ENCODE measurements at places on chromosomes 6 and 20. TPM values are rescaled to one million over a fixed set of nuclear protein-coding genes. Genes with fewer than 3 reads are reported as not detected.

DNA sequence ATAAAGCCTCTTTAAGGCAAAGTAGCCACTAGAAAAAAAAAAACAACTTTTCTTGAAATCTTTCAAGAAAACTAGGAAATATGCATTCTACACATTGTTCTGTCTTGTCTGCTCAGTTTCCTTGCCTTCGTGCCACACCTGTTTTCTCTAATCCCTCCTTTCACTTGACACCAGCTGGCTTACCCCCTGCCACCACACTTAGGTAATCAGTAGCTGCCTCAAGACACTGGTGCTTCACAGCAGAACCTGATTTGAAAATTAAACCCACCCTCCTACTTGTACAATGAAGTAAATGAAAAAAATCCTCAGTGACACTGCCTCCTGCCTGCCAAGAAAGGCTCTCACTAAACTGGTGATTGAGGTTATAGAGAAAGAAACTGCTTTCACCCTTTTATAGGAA, 45.8 kb upstream of the SCML4 start:
- DNase-seq, result no peak

DNA sequence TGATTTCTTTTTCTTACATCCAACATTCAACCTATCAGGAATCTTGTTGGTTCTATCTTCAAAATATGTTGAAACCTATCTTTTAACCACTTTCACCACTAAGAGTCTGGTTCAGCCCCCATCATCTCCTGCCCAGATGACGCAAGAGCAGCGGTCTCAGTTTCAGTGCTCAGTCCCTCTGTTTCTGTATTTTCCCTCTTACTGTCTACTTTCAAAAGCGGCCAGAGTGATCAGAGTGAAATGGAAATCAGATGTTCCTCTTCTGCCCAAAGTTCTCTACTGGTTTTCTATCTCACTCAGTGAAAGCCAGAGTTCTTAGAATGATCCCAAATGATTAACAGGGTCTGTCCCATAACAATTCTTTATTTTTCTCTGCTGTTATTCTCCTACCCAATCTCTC, 147.9 kb upstream of the PDE7B start:
- DNase-seq, result no peak

DNA sequence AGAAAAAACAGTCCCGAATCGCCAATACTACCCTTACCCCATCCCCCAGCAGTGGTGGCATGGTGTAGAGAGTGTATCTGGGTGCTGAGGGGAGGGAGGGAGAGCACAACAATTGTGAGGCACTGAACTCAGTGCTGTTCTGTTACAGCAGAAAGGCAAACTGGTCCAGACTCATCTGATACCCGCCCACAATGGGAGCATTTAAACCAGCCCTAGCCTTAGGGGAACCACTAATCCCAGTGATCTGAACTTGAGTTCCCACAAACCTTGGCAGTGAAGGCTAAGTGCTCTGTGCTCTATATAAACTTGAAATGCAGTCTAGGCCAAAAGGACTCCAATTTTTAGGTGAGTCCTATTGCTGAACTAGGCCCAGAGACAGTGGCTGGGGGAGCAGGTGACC, 666.4 kb upstream of the PTCHD4 start:
- no peak for DNase-seq

The CALHM5 gene
- 0.12 TPM for total RNA-seq

Measured in epithelial cell of proximal tubule (primary cell).